ENCODE measurements at places on chromosomes 5 and 9.
A peak's percentile ranks its signal among the peaks of the same experiment; 100 is the strongest.

DNA sequence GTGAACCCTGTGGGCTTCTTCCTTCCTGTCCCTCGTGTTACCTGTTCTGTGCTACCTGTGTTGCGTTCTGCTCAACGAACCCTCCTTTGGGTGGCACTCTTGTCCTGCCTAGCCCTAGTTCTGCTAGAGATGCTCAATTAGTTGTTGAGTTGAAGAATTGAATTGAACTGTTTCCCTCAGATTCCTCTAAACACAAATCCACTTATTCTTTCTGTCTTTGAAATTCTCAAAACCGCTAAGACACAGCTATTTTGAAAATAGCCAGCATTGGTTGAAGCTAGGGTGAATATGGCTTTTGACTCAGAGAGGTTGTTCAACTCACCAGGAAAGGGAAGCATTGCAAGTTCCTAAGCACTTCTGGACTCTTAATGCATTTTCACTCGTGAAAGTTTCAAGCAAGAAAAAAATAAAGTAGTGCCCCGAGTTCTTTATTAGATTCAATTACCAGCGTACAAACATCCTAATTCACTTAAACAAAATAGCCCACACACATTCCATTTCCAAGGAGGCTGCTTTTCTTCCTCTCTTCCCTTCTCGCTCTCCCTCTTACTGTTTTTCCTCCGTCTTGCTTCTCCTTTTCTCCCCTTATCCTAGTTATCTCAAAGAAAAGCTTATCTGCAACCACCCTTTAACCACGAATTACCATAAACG is 642 bp upstream of the ITGA1 start:
- peaks cover 4% of the 10 kb centered on the region for H3K4me1 ChIP-seq
- H3K4me3 ChIP-seq, result peak overlapping the region; percentile 45
- DNase-seq, result no peak
- H3K27ac ChIP-seq, result peak overlapping the region; percentile 77

GRCh38 chr5:8826508-8826907 is 719.4 kb downstream of the SEMA5A start:
- no peaks in the 10 kb centered on the region for H3K27me3 ChIP-seq
- no peak overlapping the region for H3K27ac ChIP-seq
- no peak overlapping the region for H3K4me3 ChIP-seq
- DNase-seq, result no peak
- H3K4me1 ChIP-seq, result peaks cover 3% of the 10 kb centered on the region

DNA sequence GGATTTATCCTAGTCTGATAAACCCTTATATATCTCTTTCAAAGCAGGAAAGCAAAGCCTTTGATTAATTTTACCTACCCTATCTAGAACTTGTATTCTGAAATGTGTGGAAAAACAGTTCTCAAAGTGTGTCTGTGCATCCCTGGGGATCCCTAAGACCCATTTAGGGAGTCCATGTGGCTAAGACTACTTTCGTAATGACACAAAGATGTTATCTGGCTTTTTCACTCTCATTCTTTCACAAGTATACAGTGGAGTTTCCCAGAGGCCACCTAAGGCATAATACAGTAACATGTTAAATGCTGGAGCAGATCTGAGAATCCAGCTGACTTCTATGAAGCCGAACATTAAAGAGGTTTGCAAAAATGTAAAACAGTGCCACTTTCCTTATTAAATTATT is 54.3 kb upstream of the TNFSF15 start:
- no peak for DNase-seq
- H3K4me3 ChIP-seq, result no peak overlapping the region
- no peaks in the 10 kb centered on the region for H3K4me1 ChIP-seq

DNA sequence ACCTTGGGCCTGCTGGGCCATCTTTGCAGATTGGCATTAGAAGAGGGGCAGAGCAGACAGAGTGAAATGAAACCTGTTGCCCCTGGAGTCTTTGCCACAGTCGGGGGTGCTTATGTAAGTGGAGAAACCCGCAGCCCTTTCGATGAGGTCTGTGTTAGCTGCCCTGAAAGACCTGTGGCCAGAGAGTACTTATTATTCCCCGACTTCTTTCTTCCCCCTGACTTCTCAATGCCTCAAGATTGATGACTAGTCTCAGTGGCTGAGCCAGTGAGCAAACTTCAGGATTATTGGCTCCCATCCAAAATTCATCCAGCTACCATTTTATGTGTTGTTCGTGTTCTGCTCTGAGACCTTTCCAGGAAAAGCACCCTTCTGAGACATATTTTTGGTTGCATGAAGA is 7.6 kb downstream of the NTRK2 start:
- no peaks in the 10 kb centered on the region for H3K27me3 ChIP-seq
- no peaks in the 10 kb centered on the region for H3K36me3 ChIP-seq
- no peak for DNase-seq
- H3K4me3 ChIP-seq, result no peak overlapping the region

GRCh38 chr9:74910036-74910435 is 22.3 kb upstream of the TRPM6 start:
- no peaks in the 10 kb centered on the region for H3K36me3 ChIP-seq
- no peak for DNase-seq
- no peak overlapping the region for H3K4me3 ChIP-seq
- no peaks in the 10 kb centered on the region for H3K27me3 ChIP-seq

GRCh38 chr5:1386274-1386717 is 41.4 kb upstream of the CLPTM1L start:
- peak overlapping the region; percentile 38 for H3K4me3 ChIP-seq
- peaks cover 37% of the 10 kb centered on the region for H3K4me1 ChIP-seq
- no peak overlapping the region for H3K27ac ChIP-seq
- no peaks in the 10 kb centered on the region for H3K36me3 ChIP-seq
- H3K27me3 ChIP-seq, result peaks cover 23% of the 10 kb centered on the region

- peak overlapping the region; percentile 83 for H3K4me3 ChIP-seq
- peak overlapping the region; percentile 95 for H3K27ac ChIP-seq
- H3K36me3 ChIP-seq, result peaks cover 2% of the 10 kb centered on the region
Measured at GRCh38 chr5:98771382-98772109, 1.9 kb upstream of the RGMB start.

DNA sequence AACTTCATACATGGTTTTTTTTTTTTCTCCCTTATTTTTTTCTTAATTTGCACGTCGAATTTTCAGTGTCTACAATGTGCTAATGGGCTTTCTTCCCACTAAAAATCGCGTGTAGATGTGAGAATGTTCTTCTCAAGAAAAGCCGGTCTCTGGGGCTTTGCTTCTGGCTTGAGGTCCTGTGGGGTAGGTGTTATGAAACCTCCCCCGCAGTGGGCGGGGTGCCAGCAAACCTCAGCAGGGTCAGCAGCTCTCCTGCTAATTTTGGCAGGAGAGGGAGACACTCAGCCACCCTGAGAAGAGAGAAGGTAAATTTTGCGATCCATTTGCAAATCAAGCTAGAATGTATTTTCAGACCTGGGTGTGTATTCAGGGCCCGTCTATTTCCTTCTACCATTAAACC is 59.9 kb downstream of the NPR3 start:
- H3K4me1 ChIP-seq, result no peaks in the 10 kb centered on the region
- H3K4me3 ChIP-seq, result no peak overlapping the region
- no peaks in the 10 kb centered on the region for H3K27me3 ChIP-seq
- H3K27ac ChIP-seq, result no peak overlapping the region
- no peak for DNase-seq

DNA sequence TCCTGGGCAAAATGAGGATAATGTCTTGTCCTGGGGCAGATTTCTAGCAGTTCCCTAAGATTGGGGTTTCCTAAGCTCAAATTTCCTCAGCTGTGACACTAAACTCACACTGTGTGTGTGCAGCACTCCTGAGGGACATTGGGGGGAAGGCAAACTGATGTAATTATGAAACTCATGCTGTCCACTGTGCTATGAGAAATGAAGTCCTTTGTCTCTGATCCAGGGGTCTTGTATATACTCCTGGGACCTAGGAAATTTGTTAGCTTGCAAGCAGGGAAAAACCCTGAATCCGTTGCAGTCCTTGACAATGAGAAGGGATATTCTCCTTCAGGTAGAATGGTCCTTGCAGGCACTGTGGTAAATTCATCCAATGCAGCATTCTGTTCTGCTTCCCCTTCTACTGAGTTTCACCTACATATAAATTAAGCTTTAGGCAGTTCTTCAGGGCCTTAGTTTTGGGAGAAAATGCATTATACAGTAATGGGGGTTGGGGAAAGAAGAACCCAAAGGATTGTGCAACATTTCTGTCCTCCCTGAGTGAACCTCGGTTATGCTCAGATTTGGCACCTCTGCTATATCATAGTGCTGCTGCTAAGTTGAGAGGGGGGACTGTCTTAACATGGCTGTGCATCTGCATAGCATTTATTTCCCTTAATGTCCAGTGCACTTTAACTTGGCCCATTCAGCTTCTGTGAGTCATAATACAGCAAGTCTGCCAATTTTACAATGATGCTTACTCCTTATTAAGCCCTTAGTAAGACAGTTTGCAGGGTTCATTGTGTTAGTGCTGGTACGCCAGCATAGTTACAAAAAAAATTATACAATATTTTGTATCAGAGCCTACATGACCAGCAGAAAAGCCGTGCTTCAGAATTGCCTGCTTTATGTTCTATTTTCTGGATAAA is 80.2 kb downstream of the PJA2 start:
- H3K27ac ChIP-seq, result no peak overlapping the region
- no peak for DNase-seq
- no peaks in the 10 kb centered on the region for H3K27me3 ChIP-seq
- H3K4me1 ChIP-seq, result no peaks in the 10 kb centered on the region
- H3K36me3 ChIP-seq, result no peaks in the 10 kb centered on the region
- H3K4me3 ChIP-seq, result no peak overlapping the region

DNA sequence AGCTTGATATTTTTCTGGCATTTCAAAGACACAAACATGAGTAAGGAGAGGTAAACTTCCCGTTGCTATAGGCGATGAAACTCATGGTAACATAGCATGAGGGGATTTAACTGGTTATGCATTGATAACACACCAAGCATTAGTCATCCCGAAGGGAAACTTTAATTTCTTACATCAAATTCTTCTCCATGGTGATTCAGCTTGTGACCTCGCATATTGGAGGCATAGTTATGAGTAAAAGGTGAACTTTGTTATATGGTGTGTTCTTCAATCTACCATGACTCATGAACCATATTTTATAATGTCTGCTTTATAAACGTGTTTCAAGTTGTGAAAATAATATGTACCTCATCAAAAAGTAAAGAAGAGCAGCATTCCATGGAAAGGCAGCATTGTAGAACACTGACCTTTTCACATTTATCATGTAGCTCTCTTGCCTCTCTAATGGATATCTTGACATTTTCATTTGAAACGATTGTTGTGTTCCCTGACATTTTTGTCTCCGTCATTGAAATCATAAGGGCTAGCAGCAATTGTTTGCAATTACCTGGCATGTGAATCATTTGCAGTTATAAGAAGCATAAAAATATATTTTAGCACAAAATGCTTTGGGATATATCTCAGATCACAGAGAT is 491.8 kb downstream of the ANXA1 start:
- DNase-seq, result no peak
- no peak overlapping the region for H3K4me3 ChIP-seq
- no peaks in the 10 kb centered on the region for H3K4me1 ChIP-seq
- no peaks in the 10 kb centered on the region for H3K36me3 ChIP-seq

- peaks cover 4% of the 10 kb centered on the region for H3K4me1 ChIP-seq
- H3K36me3 ChIP-seq, result no peaks in the 10 kb centered on the region
- H3K27me3 ChIP-seq, result no peaks in the 10 kb centered on the region
Measured at GRCh38 chr5:116772806-116773205, 198.2 kb upstream of the SEMA6A start.

DNA sequence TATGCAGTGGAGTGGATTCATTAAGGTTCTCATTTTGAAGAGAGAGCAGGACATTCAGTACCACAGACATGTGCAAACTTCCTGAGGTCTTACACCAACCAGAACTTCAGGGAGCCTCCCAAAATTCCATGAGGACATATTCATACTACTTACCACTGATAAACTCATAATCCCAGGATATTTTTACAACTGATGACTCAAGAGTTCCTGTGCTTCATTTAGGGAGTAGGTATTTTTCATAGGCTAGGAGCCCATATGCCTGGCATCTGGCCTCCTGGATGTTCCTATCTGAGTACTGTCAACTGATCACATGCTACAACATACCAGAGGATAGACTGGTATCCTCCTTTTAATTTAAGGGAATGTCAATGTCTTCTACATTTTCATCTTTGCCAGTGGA is 578.0 kb downstream of the EFNA5 start:
- H3K4me3 ChIP-seq, result no peak overlapping the region
- no peaks in the 10 kb centered on the region for H3K4me1 ChIP-seq
- H3K27me3 ChIP-seq, result no peaks in the 10 kb centered on the region
- no peak overlapping the region for H3K27ac ChIP-seq

DNA sequence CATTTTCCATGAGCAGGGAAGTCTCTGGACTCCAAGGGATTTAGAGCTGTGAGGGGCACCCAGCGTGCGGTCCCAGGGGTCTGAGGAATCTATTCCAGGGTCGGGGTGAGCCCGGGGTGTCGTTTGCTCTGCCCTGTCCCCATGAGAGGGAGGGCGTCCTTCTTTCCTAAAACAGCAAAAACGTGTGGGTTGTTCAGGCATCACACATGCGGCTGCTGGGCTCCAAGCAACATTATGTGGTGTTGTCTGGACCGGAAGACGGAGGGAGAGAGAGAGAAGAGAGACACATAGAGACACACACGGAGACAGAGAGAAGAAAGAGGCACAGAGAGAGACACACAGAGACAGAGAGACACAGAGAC is 42.7 kb upstream of the COL5A1 start:
- H3K36me3 ChIP-seq, result no peaks in the 10 kb centered on the region
- DNase-seq, result no peak
- H3K27me3 ChIP-seq, result peaks cover 2% of the 10 kb centered on the region
- no peak overlapping the region for H3K27ac ChIP-seq
- H3K4me3 ChIP-seq, result no peak overlapping the region

DNA sequence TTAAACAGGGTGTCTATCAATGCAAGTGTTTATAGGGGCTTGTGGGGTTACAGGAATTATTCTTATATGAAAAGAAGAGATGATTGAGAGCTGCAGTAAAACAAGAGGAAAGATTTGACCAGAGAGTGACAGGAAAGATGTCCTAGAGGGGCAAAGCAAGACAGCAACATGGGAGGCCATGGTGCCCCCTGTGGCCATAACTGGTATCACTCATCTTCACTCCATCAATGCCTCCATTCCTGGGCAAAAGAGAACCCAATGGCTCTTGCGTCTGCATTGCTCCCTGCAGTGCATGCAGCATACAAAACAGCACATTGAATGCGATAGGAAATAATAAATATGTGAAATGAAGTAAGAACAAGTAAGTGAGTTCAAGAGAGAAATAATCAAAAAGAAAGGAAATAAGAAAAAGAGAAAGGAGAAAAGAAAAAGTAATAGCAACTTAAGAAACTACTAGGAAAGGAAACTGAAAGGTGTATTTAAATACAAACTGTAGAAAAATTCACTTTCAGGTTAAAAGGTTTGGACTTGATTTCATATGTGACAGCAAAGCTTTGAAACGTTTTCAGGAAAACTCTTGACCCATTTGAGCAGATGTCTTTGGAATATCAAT is 206.6 kb downstream of the SEMA5A start:
- no peaks in the 10 kb centered on the region for H3K4me1 ChIP-seq
- DNase-seq, result no peak

DNA sequence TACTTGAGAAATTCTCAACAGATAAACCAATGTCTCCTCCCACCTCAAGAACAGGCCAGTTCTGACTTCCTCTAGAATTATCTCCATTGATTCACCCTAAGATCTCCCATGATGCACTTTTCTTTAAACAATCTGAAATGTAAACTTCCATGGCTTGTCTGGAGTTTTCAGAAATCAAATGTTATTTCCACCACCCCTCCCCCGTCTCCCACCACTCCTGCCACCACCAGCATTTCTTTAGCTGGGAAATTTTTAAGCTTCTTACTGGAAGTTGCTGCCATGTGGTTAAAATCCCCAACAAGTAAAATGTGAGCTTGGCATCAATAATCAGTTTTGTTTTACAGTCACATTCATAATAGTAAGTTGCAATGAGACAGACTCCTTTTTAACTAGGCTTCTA is 32.8 kb upstream of the BASP1 start:
- H3K36me3 ChIP-seq, result no peaks in the 10 kb centered on the region
- DNase-seq, result no peak
- H3K4me1 ChIP-seq, result no peaks in the 10 kb centered on the region
- H3K4me3 ChIP-seq, result no peak overlapping the region
- no peak overlapping the region for H3K27ac ChIP-seq
